Stimulated activated CD4-positive, alpha-beta T cell treated with anti-CD3 and anti-CD28 coated beads, Interleukin-15, amount 100 ng/mL, for 48 hours (primary cell): ENCODE measurements at places on chromosomes 2 and 18.

- DNase-seq: no peak
These were observed 3.7 kb upstream of the NRP2 start for GRCh38 chr2:205678541-205679142.

DNA sequence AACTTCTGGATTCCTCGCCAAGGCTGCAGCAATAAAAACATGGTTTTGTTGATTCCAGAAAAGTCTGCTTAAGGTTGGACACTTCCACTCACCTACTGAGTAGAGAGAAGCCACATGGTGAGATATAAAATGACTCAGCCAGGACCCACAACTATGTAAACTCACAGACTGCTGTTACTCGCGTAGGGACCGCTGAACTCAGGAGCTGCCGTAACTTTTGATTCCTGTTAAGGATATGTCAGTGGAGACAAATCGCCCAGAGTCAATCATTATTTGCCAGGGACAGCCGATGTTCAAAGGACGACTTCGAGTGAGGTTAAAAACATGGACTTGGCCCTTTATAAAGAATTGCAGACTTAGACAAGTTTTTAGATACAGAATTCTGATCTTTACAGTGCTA lies 25.6 kb downstream of the CYB5A start:
- DNase-seq: no peak

GRCh38 chr18:67670024-67670543 lies 153.6 kb upstream of the DSEL start:
- no peak for DNase-seq

- DNase-seq: no peak
These were observed 1519.9 kb upstream of the ACVR2A start for GRCh38 chr2:146324951-146325350.

- DNase-seq: no peak
These were observed 231.8 kb upstream of the SPOPL start for GRCh38 chr2:138269765-138270164.

DNA sequence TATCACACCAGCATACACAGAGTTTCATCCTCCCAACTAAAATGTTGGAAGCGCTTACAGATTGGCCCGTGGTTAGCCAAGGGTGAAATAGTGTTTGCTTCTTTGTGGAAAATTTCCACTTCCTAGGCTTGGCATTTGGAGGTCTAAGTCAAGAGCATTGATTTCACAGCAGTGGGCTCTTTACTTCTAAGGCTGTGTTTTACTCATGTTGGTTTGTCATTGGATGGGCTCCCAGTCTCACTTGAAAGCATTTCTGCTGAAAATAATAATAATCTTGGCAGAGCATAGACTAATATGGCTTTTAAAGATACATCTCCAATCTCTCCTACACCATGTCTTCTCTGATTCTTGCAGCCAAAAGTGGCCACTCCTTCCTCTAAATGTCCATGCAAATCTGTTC lies 82.9 kb downstream of the DYNAP start:
- no peak for DNase-seq

- no peak for DNase-seq
These were observed 235.2 kb downstream of the SH3RF3 start for GRCh38 chr2:109364217-109364616.

GRCh38 chr2:31031132-31031706 lies 107.0 kb downstream of the GALNT14 start:
- DNase-seq: no peak

GRCh38 chr2:19140463-19141208 lies 217.8 kb downstream of the OSR1 start:
- DNase-seq: no peak

DNA sequence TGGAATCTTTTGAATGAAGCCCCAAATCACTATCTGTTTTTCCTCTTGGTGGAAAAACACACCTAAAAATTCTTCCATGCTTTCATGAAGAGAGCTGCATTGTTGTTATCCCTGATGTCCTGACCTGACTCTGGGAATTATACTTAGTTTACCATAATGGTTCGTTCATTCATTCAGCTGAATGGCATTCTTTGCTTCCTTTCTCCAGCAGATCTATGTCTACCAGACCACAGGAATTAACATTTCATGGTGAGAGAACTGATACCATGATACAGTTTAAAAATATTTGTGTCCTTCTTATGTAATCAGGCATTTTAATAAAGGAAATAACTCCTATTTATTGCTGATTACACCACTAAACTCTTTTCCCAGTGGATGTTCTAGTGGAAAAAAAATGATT lies 11.1 kb upstream of the SLC4A10 start:
- no peak for DNase-seq

GRCh38 chr2:131659168-131659572 lies 131.5 kb downstream of the CCDC74A start:
- DNase-seq: no peak

- DNase-seq: no peak
These were observed 426.7 kb upstream of the MYT1L start for GRCh38 chr2:2757764-2758163.
